Ovary (tissue), 10 donors: ENCODE measurements at places on chromosomes 5 and 9.

DNA sequence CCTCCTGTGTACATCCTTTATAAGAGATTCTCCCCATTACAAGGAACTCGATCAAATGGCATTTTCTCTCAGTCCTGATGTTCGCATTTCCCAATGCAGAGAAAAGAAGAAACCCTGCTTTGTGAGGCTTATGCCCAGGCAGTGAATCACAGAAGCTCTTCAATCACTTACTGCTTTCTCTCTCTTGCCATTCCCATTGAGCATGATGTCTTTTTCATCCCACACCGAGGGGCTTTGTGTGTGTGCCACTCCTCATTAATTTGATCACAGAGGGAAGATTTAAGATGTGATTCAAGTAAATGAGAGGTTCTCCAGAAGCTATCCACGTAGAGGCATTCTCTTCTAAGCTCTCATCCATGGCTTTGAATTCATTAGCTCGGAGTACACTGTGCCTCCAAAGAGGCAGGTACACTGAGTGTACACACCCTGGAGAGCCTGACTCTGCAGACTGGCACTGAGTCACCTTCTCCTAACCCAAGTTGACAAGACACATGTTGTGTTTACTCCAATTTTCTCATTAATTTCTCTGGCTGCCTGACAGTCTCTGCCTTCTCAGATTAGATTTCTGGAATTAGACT, 45.4 kb downstream of the MFAP3 start:
- H3K4me3 ChIP-seq: no peak overlapping the region
- no peak for DNase-seq
- no peaks in the 10 kb centered on the region for H3K36me3 ChIP-seq

GRCh38 chr9:65444943-65445342, 159.9 kb upstream of the FOXD4L5 start:
- H3K4me3 ChIP-seq: no peak overlapping the region
- no peak for DNase-seq
- no peak overlapping the region for H3K27ac ChIP-seq

DNA sequence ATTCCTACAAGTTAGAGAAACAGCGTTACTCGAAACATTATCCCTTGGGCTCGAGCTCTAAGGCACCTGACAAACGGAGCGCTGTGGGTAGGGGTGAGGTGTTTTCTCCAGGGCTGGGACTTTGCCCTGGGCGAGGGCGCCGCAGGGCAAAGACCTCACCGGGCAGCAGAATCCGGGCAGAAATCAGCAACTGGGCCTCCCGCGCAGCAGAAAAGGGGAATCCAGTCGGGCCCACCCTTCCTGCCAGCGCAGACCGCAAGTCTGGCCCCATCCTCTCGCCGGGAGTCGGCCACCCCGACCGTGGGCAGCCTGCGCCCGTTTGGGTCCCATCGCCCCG, 430 bp upstream of the MSH3 start:
- peak overlapping the region; percentile 98 for H3K4me3 ChIP-seq
- H3K4me1 ChIP-seq: peaks cover 3% of the 10 kb centered on the region
- no peak overlapping the region for H3K27ac ChIP-seq

DNA sequence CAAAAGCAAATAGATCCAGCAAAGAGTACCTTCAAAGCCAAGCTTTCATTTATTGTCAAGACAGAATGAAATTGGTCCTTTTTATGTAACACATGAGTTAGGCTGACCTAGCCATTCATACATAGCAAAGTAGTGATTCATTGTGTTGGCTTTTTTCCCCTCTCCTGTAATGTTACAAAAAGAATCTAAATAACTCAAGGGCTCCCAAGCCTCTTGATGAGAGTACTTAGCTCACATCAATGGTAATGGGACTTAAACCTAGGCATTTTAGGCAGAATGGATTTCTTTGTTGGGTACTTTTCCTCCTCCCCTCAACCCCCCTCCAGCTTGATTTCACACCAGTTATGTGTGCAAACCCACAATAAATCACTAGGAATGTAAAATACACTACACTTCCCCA, 123.7 kb downstream of the EBF1 start:
- no peaks in the 10 kb centered on the region for H3K36me3 ChIP-seq
- peaks cover 6% of the 10 kb centered on the region for H3K4me1 ChIP-seq
- H3K27me3 ChIP-seq: no peaks in the 10 kb centered on the region
- H3K4me3 ChIP-seq: no peak overlapping the region
- no peak overlapping the region for H3K27ac ChIP-seq
- DNase-seq: no peak

DNA sequence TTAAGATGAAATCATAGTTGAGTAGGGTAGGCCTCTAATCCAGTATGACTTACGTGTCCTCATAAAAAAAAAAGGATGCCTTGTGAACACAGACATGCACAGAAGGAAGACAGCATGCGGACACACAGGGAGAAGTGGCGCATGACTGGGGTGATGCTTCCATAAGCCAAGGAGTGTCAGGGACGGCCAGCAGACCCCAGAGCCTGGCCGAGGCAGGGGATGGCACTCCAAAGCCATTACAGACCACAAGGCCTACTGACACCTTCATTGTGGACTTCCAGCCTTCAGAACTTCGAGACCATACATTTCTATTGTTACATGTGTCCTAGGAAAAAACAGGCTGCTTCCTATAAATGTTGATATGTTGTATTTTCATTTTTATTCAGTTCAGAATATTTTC, 19.9 kb downstream of the EHMT1 start:
- no peaks in the 10 kb centered on the region for H3K36me3 ChIP-seq
- H3K27me3 ChIP-seq: no peaks in the 10 kb centered on the region
- no peak for DNase-seq
- H3K4me3 ChIP-seq: no peak overlapping the region
- peaks cover 15% of the 10 kb centered on the region for H3K4me1 ChIP-seq

- H3K27ac ChIP-seq: no peak overlapping the region
- no peaks in the 10 kb centered on the region for H3K27me3 ChIP-seq
- no peaks in the 10 kb centered on the region for H3K36me3 ChIP-seq
- no peak for DNase-seq
These were observed 28.1 kb downstream of the ANKRD33B start for GRCh38 chr5:10591966-10592365.

GRCh38 chr9:10007356-10007755, 605.4 kb downstream of the PTPRD start:
- DNase-seq: no peak
- H3K36me3 ChIP-seq: no peaks in the 10 kb centered on the region
- no peak overlapping the region for H3K4me3 ChIP-seq
- H3K4me1 ChIP-seq: no peaks in the 10 kb centered on the region
- H3K27ac ChIP-seq: no peak overlapping the region

GRCh38 chr5:122434205-122434970, 122.4 kb downstream of the SNCAIP start:
- no peak overlapping the region for H3K4me3 ChIP-seq
- peak overlapping the region; percentile 7 for H3K27ac ChIP-seq
- no peak for DNase-seq
- peaks cover 18% of the 10 kb centered on the region for H3K4me1 ChIP-seq

GRCh38 chr5:51386916-51387883, 4.0 kb downstream of the ISL1 start:
- peaks cover 6% of the 10 kb centered on the region for H3K4me1 ChIP-seq
- DNase-seq: no peak
- H3K27ac ChIP-seq: no peak overlapping the region
- no peak overlapping the region for H3K4me3 ChIP-seq
- H3K27me3 ChIP-seq: no peaks in the 10 kb centered on the region
- H3K36me3 ChIP-seq: no peaks in the 10 kb centered on the region

DNA sequence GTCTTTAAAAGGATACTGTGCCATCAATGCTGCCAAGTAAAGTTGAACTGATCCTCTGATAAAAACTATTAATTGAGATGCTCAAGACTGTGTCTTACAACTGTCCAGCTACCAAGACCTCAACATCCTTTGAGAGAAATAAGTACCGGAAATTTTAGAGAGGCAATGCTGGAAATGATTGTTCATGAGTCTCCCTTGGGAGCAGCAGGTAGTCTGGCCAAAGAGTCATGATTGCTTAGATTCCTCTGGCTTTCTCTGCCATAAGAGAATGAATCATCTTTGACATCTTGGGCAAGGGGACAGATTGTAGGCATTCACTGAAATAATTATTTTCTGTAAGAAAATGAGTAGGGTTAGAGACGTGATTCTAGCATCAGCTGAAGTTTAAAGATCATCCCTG, 466.6 kb upstream of the DAB2 start:
- no peak overlapping the region for H3K27ac ChIP-seq
- no peak for DNase-seq
- H3K4me3 ChIP-seq: no peak overlapping the region
- H3K4me1 ChIP-seq: no peaks in the 10 kb centered on the region

- no peaks in the 10 kb centered on the region for H3K36me3 ChIP-seq
- no peak overlapping the region for H3K4me3 ChIP-seq
- H3K27ac ChIP-seq: no peak overlapping the region
- no peaks in the 10 kb centered on the region for H3K4me1 ChIP-seq
- H3K27me3 ChIP-seq: no peaks in the 10 kb centered on the region
- no peak for DNase-seq
These were observed 187.3 kb downstream of the NR3C1 start for GRCh38 chr5:143216211-143216610.

DNA sequence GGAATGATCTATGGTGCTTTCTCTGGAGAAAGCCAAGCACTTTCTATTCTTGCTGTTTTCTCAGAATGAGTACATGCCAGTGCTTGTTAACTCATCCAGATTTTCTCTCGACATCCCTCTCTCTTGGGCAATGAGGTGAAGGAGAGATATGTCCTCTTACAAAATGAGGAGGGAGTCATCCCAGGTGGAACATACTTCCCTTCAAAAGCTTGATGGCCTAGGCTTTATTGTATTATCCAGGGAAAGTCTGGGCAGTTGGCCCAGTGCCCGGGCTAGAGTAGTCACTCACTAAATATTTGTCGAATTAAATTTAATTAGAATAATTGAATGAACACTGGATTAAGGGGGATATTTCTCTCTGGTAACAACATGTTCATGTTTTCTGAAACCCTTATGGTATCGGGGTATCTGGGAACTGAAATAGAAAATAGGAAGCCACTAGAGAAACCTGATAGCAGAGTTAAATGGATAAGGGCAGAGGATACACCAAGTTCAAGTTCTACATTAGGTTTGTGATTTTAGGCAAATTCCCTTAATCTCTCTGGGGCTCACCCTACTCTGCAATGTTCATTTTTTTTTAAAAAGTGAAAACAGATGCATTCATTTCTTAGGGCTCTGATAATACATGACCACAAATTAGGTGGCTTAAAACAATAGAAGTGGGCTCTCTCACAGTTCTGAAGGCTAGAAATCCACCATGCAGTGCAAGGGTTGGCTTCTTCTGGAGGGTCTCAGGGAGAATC, 99.6 kb downstream of the LIFR start:
- H3K36me3 ChIP-seq: no peaks in the 10 kb centered on the region
- no peak overlapping the region for H3K4me3 ChIP-seq
- no peaks in the 10 kb centered on the region for H3K4me1 ChIP-seq
- H3K27me3 ChIP-seq: no peaks in the 10 kb centered on the region

GRCh38 chr5:97923496-97923895, 740.4 kb upstream of the RIOK2 start:
- no peaks in the 10 kb centered on the region for H3K36me3 ChIP-seq
- no peak overlapping the region for H3K4me3 ChIP-seq
- DNase-seq: no peak
- H3K4me1 ChIP-seq: no peaks in the 10 kb centered on the region
- no peaks in the 10 kb centered on the region for H3K27me3 ChIP-seq
- H3K27ac ChIP-seq: no peak overlapping the region

DNA sequence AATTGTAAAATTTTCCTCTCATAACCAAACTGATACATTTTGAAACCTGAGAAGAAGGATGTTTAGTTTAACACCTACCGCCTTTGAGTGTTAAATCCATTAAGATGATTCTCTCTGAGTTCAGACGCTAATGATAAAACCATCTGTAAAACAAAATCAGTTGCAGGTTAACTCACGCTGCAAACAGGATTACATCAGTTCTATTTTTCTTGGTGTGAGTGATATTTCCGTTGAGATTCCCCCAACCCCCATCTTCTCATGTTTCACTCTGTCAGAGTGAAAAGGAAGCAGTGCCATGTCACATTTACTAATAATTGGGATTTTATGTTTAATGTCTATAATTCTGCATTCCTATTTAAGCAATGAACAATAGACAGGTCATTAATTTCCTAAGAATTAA, 146.5 kb downstream of the FANCC start:
- H3K27me3 ChIP-seq: no peaks in the 10 kb centered on the region
- peaks cover 4% of the 10 kb centered on the region for H3K4me1 ChIP-seq
- no peaks in the 10 kb centered on the region for H3K36me3 ChIP-seq
- no peak overlapping the region for H3K4me3 ChIP-seq
- no peak for DNase-seq

- DNase-seq: no peak
- H3K4me1 ChIP-seq: no peaks in the 10 kb centered on the region
- no peak overlapping the region for H3K27ac ChIP-seq
- no peak overlapping the region for H3K4me3 ChIP-seq
- no peaks in the 10 kb centered on the region for H3K36me3 ChIP-seq
These were observed 330.4 kb downstream of the ICE1 start for GRCh38 chr5:5752844-5753243.

DNA sequence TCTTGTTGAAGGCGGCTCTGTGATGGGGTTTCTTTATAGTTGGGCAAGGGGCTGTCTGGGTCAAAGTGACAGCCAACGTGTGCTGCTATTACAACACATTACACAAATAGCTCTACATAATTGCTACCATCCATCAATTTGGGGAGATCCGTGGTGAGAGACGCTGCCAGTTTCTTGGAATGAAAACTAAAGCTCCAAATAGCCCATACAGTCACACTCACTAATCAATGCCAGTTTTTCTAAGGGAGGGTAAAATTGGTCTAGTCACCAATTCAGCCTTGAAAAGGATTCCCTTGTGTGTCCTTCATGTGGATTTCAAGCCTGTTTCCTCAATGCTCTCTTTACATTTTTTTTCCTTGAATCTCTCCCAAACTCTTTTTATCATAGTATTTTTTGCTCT, 343.3 kb upstream of the KLF4 start:
- no peak overlapping the region for H3K4me3 ChIP-seq
- no peak overlapping the region for H3K27ac ChIP-seq
- H3K4me1 ChIP-seq: no peaks in the 10 kb centered on the region
- no peak for DNase-seq

- DNase-seq: no peak
- no peaks in the 10 kb centered on the region for H3K4me1 ChIP-seq
- no peaks in the 10 kb centered on the region for H3K36me3 ChIP-seq
- no peak overlapping the region for H3K4me3 ChIP-seq
- no peak overlapping the region for H3K27ac ChIP-seq
These were observed 238.7 kb downstream of the EFNA5 start for GRCh38 chr5:107431998-107432397.

DNA sequence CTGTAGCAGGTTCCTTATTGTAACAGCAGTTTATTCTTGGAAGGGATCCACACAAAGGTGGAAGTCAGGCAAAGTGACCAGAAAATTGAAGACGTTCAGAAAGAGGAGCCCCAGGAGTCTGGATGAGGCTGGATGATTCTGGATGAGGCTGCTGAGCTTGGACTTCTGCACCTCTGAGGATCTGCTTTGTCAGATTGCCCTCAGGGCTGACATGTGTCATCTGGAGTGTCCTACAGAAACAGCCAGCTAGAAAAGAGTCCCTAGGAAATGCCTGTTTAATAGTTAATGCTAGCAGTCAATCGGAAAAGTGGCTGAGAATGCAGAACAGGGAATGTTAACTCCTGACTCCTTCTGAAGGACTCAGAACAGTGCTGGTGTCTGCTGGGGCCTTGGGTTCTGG, 236.4 kb downstream of the LRRC70 start:
- H3K4me1 ChIP-seq: no peaks in the 10 kb centered on the region
- no peak overlapping the region for H3K4me3 ChIP-seq
- H3K27ac ChIP-seq: no peak overlapping the region
- no peak for DNase-seq
- no peaks in the 10 kb centered on the region for H3K36me3 ChIP-seq
- no peaks in the 10 kb centered on the region for H3K27me3 ChIP-seq
